ENCODE measurements at places on chromosomes 11 and 22.

DNA sequence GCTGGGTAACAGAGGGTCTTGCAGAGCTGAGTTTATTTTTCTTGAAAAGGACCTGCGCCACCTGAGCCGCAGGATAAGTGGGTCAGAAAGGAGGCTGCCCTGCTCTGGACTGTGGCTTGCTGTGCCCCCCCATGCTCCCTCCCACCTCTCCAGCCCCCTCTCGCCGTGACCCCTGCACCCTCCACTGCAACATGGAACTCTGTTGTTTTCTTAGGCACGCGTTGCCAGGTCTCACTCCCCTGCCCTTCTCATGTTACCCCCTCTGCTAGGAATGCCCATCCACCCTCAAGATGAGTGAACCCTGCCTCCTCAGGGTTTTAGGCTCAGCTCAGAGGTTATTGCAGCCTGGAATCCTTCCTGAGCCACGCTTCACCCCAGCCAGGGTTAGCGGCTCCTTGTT lies 10.8 kb downstream of the ETS1 start:
- DNase-seq: no peak

DNA sequence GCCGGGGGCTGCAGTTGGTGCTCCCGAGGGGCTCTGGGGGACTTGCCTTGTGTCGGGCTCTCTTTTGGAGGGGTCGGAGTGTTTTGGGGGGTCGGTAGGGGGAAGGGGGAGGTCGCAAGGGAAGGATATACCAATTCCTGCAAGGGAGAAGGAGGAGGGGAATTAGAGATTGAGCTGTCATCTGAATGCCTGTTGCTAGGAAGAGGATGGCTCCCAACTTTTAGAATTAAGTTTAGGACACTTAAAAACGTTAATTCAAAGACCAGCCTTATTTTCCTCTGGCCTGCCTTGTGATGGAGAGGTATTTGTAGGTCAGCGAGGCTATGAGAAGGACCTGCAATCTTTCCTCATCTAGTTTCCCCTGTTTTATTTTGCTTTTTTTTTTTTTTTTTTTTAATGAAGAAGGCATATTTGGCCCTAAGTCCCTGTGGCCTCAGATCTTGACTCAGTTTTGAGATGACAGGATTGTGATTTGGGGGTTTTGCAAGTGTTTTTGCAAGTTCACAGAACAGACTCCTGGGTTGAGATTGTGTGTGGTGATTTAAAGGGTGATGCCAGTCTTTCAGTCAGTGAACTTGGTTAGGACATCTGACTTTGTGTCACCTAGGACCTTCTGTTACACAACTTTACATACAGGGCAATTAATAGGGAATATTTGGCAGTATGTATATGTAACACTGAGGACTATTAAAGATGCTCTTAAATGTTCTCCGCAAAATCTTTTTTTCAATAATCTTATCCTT lies 672 bp downstream of the TMEM135 start:
- DNase-seq: no peak

DNA sequence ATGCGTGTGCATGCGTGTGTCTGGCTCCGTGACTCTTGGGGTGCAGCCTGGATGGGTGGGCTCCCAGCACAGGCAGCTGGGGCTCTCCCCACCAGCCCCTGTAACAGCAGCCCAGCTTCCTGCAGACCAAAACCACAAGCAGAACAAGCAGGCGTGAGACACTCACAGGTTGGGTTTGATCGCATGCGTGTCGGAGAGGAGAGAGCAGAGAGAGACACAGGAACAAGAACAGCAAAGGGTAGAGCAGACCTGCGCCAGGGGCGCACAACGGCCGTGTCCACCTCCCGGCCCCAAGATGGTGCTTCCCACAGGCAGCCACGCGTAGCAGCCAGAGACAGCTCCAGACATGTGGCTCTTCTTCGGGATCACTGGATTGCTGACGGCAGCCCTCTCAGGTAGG lies at the start of gene CD6:
Gene CD6 (plus strand): TSS at position 161 of the 400 bp plus-strand sequence. CDS start 186 bp downstream, at position 347.
- DNase-seq: peak; percentile 63

DNA sequence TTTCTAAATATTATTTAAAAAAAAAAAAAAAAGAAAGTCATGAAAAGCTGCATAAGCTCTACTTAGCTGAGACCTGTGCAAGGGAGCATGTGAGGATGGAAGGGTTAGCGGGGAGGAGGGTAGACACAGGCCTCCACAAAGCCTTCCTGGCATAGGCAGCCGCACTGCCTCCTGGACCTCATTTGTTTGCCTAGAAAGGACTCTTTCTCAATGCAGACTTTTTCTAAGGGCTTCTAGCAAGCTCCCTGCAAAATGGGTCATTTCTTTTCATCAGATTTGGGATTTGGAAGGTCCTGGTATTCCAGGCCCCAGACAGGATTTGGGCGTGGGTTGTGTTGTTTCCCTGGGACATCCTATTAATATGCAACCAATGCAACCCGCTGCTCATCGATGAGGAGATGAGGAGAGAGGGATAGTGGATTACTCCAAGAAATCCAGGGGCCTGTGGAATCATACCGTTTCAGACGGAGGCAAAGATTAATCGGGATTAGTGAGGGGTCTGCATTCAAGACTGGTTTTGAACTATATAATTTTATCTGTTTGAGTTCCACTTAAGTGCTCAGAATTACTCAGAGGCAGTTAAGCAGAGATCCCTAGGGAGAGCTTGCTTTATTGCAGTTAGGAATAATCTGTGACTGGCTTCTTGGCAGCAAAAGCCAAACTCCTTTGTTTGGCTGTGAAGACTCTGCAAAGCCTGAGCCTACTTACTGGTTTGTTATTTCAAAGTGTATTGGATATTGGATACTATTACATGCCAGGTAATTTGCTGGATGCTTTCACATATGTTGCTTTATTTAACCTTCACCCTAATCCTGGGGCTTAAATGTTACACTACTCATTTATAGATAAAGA lies 106.9 kb upstream of the NAV2 start:
- no peak for DNase-seq

DNA sequence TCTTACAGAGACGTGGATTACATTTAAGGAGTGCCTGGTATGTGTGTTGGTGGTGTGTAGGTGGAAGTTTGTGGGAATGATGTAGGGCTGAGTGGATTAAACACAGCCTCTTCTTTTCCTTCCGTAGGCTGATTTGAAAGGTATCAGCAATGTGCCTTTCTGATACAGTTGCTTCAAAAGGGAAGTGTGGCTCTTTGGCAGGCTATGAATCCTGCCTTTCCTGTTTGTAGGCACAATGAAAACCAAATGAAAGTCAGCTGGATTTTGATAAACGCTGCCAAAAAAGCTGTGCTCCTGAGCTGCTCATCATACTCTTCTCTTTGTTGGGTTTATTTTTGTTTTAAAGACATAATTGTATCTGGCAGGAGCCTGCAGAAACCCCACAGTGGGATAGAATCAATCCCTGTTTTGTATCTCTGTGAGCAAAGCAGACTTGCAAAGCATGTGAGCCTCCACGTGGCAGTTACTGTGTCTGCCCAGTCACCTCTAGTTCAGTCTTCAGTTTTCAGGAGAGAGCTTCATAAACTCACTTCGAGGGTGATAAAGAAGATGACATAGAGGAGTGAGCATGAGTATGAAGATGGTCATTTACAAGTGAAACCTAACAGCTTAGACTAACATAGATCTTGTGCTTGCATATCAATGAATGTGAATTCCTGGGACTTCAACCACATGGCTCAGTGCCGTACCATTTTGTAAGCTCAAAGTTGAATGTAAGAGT lies 655.7 kb upstream of the KIRREL3 start:
- DNase-seq: no peak

DNA sequence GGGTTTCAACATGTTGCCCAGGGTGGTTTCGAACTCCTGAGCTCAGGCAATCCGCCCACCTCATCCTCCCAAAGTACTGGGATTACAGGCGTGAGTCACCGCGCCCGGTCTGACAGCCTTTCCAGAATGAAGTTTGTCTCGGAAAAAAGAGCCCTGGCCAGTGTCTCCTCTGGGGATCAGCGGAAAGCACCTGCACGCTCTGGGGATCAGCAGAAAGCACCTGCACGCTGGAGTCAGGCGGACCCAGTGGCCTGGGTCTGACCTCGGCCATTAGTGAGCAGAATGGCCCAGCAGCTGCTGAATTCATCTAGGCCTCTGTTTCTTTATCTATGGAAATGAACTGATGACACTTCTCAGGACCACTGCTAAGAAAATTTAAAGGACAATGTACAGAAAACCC lies 10.5 kb upstream of the TESMIN start:
- DNase-seq: no peak

DNA sequence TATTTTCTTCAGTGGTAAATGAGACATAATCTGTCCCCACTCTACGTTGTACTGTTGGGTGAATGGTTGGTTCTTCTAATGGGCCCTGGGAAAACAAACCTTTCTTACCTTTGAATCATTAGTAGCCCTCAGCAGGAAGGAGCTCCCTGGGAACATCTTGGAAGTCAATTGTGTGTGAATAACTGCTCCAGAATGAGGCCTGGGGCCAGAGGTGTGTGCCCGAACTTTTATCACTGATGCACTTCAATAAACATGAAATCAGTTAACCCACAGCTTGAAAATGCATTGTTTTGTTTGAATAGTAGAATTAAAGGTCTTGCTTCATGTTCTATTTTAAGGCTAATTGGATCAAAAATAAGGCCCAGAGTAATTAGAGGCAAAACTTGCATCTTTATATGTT lies 67.1 kb downstream of the NAV2 start:
- no peak for DNase-seq

DNA sequence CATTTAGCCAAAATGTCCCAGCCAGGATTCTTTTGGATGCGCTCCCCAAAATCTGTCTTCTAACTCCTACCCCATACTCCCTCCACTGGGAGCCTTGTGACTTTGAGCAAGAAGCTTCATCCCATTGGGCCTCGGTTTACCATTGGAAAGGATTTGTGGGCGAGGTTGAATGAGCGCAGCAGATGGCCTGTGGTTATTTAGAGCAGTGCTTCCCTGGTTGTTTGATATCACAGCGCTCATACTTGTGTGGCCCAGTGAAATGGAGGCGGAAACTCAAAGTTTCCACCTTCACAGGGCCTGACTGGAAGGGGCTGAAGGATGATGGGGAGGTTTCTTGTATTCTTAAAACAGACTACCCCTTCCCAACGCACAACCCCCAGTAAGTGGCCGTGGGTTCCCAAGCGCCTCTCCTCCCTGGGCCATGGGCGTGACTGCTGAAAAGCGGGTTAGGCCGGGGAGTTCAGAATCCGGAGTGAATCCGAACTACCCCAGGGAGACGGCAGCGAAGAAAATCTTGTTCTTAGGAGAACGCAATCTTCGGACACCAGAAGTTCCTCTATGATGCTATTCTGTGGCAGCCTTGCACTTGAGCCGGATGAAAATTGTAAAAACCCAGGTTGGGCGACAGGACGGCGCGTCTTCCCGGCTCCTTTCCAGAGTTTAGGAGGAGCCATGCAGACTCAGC lies 1.2 kb upstream of the ATF4 start:
- no peak for DNase-seq

- DNase-seq: no peak
Observed at GRCh38 chr11:116225236-116225635, 547.6 kb downstream of the BUD13 start.

DNA sequence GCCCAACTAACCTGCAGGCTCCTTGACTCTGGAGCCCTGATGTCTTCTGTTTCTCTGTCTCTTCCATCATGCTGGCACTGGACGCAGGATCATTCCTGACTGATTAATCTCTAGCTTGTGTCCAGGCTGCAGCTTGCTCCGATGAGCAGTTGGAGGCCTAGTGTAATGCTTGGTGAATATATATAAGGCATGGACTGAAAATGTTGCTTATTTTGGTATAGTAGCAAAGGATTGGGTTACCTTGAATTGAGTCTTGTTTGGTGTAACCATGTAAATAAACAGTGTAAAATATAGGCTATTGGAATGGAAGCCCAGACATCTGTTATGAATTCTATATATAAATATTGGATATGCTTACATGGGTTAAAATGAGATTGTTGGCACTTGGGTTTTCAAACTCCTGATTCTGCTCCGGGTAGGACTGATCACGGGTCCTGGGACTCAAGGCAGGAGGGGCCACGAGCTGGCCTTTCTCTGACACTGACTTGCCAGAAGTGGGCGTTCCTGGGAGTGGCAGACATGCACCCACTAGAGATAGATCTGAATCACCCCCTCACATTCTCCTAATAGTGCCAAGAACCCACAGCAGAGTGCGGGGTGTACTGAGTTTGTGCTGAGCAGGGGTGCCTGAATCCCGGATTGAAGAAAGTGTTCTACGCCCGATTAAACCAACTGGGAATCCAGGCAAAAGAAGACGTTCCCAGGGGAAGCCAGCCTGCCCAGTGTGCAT lies 25.8 kb downstream of the LRP5 start:
- DNase-seq: no peak

DNA sequence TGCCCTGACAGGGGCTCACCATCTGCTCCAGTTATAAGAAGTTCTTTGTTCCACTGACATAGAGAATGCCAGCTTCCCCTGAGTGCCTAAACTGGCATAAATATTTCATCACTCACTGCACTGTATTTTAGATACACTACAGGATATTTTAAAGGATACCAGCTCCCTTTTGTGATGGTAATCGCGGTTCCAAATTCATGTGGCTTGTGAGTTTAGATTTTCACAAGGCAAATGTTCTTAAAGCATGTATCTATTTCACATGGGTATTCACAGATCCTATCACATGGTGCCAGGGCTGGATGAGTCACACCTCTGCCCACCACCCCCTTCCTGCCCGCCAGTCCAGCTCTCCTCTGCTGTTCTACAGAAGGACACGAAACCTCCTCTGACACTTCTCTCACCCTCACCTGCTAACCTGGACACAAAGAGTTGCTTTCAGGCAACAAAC lies 105.5 kb downstream of the KCNC1 start:
- DNase-seq: no peak

GRCh38 chr11:57777969-57778317 lies 16.3 kb downstream of the CTNND1 start:
- DNase-seq: no peak

- DNase-seq: no peak
Observed at GRCh38 chr11:128714881-128715280, 21.0 kb downstream of the FLI1 start.

DNA sequence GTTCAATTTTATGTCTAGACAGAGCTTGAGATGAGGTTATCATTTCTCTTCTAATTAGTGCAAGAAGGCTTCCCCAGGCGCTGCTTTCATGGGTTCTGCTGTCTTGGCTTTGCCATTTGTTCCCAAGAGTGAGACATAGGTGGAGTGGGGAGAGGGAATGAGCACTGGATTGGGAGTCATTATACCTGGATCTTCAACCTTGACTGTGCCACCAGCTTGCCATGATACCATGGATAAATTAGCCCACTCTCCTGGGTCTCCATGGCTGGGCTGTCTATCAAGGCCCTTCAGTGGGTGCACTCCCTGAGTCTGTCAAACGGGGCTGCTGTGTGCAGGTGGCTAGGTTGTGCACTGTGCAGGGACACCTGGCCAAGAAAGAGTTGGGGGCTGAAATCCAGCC lies 15.6 kb upstream of the NECTIN1 start:
- no peak for DNase-seq

DNA sequence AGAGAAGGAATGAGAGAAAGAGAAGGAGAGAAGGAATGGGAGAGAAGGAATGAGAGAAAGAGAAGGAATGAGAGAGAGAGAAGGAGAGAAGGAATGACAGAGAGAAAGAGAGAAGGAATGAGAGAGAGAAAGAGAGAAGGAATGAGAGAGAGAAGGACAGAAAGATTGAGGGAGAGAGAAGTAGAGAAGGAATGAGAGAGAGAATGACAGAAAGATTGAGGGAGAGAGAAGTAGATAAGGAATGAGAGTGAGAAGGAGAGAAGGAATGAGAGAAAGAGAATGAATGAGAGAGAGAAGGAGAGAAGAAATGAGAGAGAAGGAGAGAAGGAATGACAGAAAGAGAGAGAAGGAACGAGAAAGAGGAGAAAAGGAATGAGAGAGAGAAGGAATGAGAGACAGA lies 34.1 kb upstream of the APOL5 start:
- DNase-seq: no peak
